Cerebellar cortex (tissue), 1 donor: ENCODE measurements at places on chromosomes 11 and 22.

- DNase-seq: no peak
These were observed 28.1 kb downstream of the ARAP1 start for GRCh38 chr11:72724021-72724551.

DNA sequence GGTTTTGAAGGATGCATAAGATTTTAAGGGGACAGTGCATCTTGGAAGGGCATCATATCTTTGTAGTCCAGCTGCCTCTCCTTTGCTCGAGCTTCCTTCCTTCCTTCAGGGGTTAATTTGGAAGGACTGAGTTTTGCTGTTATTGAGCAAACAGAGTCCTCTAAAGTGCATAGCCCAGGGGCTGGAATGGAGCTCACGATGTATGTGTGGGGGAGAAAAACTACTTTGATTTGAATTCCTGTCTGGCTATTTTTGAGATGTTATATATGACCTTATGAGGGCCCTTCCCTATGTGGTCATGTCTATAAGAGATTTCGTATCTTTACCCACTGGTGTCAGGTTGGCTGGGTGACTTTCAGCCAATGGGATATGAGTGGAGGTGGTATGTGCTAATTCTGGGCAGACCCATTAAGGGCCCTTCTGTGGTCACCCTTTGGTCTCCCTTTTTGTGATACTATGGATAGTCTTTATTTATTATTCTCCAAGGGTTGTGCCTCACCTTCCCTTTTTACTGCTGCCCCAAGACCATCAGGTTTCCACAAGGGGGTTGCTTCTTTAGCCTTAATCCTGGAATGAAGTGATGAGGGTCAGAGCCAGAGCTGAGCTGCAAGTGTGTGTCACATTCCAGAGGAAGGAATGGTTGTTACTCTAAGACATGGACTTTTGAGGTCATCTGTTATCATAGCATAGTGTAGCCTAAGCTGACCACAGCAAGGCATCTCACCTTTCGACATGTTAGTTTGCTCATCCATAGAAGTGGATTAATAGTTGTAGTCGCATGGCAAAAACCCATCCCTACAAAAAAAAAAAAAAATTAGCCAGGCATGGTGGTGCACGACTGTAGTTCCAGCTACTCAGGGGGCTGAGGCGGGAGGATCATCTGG lies 54.6 kb downstream of the LRRC74B start:
- DNase-seq: no peak

DNA sequence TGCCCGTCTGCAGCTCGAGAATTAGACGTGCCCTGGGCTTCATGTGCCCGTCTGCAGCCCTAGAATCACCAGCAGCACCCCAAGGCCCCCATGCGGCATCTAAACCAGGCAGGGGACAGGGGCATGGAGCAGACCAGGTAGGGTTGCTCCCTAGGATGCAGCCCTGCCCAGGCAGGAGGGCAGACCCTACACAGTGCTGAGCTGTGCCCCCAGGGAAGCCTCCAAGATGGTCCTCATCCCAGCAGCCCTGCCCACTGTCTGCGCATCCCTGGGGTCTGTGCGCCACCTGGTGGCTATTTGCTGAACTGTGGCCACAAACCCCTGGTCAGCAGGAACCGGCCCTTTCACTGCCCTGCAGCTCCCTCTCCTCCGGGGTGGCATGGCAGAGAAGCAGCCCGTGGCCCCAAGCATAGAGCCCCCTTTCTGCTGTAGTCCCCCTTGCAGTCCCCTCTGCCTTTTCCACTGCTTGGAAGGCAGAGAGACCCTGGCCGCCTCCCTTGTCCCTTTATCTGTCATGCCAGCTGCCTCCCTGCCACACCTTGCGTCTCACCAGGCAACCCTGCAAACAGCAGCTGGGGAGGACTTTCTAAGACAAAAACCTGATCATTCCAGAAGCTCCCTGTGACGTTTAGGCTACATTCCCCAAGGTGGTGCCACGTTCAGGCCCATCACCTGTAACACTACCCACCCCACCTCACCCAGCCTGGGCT lies 86.6 kb downstream of the KCNQ1 start:
- DNase-seq: peak; percentile 70

DNA sequence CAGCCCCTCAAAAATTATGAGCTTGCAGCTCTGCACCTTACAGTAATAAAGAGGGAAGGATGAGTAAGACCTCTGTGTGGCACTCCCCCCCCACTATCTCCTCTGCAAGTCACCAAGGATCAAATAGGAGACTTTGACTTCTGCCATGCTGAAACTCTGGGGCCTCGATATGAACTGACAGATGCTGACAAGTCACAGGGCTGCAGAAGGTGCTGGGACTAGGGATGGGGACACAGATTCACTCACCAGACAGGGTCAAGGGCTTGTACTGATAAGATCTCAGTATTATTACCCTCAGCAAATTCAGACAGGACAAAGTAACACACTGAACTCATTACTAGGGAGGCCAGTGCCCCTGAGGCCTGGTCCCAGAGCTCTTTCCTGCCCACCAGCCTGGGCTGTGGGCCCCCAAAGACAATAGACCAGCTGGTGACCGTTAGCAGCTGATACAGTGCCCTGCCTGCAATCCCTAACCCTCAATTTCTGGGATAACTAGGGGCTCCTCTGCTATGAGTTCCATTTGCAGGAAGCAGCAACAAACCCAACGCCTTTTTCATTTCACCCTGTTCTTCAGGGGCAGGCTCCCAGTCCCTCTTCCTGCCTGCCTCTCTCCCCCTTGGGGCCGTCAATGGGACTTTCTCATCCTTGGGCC lies 20.1 kb downstream of the TMPRSS13 start:
- DNase-seq: no peak

DNA sequence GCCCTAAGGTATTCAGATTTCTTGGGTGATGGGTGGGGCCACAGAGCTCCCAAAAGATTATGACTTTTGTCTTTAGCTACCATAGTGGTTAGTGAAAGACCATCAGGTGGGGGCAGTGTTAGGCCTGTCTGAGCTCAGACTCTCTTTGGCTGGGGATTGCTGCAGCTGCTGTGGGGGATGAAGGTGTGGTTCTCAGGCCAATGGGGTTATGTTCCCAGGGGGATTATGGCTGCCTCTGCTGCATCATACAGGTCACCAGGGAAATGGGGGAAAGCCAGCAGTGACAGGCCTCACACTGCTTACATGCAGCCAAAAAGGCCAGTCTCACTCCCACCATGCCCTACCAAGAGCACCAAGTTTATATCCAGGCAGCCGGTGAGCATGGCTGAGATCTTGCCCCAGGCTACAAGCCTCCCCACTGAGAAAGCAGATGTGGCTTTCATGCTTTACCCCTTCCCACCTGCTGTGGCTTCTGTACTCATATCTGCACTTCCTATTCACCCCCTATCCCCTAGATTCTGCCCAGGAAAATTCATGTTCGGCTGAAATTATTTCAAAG lies 24.8 kb downstream of the CNTF start:
- no peak for DNase-seq

GRCh38 chr11:128825050-128825784 lies 41.9 kb downstream of the KCNJ1 start:
- no peak for DNase-seq

DNA sequence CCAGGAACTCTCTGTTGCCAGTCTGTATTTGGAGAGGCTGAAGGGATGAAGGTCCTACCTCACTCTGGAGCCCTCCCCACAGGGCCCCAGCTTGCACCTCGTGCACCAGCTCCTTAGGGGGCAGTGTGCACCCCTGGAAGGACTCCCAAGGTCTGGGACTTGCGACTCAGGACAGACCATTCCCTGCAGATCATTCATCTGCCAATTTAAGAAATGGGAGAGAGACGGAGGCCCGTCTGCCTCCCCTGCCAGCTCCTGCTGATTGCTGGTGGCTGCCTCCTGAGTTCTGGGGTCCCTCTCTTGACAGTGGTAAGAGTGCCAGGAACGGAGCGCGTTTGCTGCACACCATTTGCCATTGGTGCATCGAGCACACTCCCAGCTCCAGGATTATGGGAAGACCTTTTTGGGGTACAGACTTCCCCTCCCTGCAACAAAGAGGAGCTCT lies 27.4 kb upstream of the MALAT1 start:
- DNase-seq: peak; percentile 89
